ENCODE measurements at places on chromosomes 5 and 9.

DNA sequence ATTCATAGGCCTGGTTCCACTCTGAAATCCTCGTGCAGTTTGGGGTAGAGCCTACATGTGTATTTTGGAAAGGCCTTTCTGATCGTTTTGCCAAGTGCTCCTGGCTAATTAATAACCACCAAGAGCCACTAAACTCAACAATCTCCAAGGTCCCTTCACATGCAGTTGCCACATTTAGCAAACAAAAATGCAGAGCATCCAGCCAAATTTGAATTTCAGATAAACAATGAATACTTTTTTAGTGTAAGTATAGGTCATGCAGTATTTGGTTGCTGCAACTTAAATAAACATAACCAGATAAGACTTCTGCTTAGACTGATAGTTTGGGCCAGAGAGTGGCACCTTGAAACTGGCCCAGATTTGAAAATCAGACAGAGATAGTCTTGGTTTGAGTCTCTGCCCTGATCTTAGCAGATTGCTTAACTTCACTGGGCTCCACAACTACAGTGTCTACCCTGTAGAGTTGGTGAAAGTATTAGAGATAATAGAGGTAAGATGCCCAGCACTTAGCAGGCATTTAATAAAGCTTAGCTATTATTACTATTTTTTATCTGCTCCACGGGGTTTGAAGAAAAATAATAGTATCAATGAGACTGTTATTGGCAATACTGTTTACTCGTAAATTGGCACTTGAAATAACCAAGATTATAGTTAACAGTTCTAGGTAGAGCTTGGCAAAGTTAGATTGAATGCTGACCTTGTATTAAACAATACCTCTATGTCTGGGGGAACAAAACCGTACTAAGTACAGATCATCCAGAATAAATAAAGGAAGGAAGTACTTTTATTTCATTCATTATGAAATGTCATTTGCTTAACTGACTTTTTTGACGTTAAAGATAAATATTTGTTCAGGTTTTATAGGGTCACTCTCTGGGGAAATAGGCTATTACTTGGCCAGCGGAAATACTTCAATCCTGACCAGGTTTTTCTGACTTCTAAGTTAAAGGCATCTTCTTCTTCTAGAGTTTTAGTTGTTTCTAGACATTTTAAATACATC lies 274.8 kb downstream of the DOCK8 start:
- no peak for DNase-seq

DNA sequence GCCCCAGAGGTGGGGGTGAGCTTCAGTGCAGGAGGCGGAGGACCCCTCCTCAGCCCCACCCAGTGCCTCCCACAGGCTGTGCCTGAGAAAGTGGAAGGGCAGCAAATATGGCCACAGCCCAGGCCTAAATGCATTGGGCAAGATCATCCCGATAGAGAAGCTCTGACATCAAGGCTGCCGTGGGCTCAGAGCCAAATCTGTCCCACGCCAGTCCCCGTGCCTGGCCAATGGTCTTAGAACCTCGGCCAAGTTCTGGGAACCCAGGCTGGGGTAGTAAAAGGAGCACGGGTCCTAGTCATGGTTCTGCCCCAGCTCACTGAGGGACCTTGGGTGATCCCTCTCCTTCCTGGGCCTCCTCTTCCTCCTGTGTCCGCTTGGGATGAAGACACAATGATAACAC lies 27.7 kb upstream of the TNIP1 start:
- no peak for DNase-seq

GRCh38 chr9:113155911-113156588 lies 5.2 kb downstream of the SLC31A2 start:
- DNase-seq: no peak

- DNase-seq: peak; percentile 16
Observed at GRCh38 chr9:88173378-88173999, 35.2 kb upstream of the SPATA31C2 start.

GRCh38 chr9:118268046-118268445 lies 563.8 kb downstream of the TLR4 start:
- DNase-seq: no peak

GRCh38 chr5:158976035-158976434 lies 123.7 kb downstream of the EBF1 start:
- DNase-seq: no peak

GRCh38 chr5:92455011-92455410 lies 1071.9 kb upstream of the ARRDC3 start:
- DNase-seq: no peak

DNA sequence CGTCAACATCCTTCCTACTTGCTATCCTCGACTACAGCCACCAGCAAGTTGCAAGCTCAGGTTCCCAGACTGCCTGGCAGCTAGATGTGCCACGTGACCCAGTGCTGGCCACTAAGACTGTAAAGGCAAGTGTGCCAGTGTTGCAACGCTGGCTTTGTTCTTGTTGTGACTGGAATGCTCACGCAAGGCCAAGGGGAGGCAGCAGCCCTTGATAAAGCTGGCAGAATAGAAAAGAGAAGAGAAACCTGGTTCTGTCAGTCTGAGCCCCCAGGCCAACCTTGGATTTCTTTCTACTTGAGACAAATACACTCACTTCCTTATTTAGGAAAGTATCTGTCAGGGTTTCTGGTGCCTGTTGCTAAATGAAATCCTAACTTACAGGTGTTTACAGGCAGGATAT lies 113.0 kb downstream of the KLHL3 start:
- DNase-seq: no peak

GRCh38 chr9:116322521-116322920 lies 168.9 kb downstream of the PAPPA start:
- no peak for DNase-seq

DNA sequence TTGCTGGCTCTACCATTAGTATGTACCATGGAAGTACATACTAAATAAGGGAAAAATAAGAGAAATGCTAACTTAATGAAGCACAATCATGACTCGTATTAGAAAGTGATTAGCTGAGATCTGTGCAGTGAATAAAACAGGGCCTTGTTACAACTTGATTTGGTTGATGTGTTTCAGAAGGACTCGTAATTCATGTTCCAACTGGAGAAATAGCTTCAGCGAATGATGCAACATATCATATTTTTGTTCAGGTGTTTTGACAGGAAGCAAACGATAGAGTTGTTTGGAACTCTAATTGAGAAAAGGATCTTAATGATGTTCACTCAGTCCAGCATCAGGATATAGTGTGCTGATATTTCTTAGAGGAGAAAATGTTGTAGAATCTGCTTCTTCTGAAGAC lies 474.6 kb upstream of the WWC1 start:
- no peak for DNase-seq

DNA sequence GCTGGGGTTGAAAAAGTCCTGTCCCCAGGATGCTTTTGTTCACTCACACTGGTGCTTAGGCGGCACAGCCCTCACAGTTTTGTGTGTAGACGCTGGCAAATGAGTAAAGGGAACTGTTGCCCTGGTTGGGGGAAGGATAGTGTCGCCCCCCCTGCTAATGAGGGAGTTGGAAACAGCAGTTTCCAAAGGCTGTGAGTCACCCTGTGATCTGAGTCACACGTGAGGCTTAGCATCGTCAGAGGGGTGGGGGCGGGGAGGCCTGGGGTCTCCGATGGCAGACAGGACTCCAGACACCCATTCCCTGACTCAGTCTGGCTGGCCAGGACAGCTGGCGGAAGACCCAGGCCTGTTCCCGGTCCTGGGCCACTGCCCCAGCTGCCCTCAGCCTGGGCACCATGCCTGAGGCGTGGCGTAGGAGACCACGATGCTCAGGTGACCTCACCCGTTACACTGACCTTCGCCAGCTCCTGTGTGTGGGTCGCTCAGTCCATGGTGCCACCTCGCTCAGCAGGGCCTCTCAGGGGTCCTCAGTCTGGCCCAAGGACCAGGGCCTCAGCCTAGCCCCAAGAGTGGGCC lies 2.9 kb downstream of the DNAJB5 start:
- no peak for DNase-seq

GRCh38 chr9:108702681-108703080 lies 153.1 kb downstream of the ACTL7B start:
- no peak for DNase-seq

DNA sequence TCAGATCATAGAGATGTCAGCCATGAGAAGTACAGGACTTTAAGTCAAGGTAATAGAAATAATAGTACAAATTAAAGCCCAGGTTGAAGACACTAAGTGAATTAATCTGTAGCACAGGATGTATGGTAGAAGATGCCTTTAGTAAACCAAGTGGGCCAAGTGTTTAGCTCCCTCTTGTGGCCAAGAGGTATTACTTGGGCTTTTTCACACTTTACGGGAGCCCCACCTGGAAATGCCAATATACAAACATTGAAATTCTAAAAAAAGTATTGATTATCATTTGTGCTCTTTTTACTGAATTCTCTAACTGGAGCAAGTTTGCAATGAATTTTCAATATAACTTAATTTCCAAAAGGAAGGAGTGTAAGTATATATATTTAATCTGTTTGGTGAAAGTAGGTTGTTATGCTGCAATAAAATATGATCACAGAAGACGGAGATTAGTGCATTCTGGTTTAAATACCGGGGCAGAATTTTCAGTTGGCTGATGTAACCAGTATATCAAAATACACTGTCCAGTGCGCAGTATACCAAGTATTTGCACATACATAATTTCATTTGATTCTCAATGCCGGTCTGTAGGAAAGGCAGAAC lies 84.7 kb downstream of the PARP8 start:
- peak; percentile 52 for DNase-seq

DNA sequence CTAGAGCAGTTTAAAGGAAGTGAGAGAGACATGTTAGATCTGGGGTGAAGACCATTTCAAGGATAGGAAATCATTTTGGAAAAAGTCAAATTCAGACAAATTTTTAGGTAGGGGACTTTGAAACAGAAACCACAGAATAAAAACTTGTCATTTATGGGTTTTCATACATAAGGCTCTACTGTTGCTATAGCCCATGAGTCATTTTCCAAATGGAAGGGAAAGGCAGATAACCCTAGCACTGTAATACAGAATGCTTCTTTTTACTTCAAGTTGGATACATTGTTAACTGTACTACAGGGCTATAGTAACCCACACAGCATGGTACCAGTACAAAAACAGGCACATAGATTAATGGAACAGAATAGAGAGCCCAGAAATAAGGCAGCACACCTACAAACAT lies 455.4 kb downstream of the EBF1 start:
- no peak for DNase-seq

GRCh38 chr5:160339406-160340130 lies 27.2 kb upstream of the CCNJL start:
- DNase-seq: no peak

DNA sequence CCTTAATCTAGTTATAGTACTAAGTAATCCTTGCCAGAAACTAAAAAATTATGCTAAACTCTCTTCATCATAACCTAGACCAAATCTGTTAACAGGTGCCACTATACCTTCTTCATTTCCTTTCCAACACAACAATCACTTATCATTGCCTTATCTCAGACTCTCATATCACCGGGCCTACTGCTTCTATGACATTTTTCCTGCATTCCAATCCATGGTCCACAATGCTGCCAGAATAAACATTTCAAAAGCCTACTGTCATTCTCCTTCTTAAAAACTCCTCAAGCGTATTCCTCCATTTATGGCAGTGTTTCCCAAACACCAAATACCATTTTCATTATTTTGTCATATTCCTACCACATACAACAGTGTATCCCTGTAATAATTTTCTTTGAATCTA lies 6.5 kb downstream of the PPP6C start:
- DNase-seq: no peak

DNA sequence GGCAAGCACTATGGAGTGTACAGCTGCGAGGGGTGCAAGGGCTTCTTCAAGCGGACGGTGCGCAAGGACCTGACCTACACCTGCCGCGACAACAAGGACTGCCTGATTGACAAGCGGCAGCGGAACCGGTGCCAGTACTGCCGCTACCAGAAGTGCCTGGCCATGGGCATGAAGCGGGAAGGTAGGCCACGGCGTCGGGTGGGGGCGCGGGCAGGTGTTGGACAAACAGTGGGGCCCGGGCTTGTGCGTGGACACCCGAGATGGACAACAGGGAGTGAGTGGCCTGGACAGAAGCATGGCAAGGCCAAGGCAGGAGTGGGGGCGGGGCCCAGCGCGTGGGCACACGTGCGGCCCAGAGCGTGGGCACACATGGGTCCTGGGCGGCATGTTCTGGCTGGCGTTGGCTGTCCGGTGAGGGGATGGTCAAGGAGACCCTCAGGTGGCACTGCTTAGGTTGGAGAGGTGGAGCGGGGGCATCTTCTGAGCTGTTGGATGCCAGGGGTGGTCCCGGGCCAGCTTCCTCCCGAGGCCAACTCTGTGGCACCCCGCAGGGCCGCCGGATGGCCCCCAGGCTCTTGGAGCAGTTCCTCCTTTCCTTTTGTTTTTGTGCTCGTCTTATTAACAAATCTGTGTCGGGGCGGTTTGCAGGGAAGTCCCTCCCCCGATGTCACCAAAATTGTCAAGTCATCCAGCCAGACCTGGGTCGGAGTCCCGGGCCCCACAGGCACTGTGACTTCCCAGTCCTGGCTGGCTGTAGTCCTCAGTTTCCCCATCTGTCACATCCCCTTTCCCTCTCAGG lies 82.9 kb downstream of the RXRA start:
- no peak for DNase-seq

GRCh38 chr9:19513671-19514275 lies 105.0 kb downstream of the ACER2 start:
- DNase-seq: no peak

DNA sequence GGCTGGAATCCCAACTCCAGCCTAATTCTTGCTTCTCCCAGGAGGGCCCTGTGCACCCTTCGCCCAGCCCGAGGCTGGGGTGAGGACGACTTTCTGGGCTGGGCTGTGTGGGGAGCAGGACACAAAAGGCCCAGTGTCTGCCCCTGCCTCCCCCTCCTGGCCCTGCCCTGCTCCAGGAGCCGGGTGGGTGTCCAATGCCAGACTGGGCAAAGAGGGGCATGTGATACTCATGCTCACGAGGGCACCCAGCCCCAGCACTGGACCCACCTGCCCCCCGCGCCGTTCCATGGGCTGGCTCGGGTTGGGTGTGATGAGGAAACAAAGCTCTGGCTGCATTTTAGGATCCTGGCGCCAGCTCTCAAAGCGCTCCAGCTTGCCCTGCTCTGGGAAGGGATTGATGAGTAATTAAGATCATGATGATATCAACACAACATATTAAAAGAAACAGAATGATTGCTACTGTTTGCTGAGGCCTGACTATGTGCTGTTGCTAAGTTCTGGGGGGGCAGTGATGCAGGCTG lies 30.7 kb downstream of the LHX2 start:
- DNase-seq: no peak

- DNase-seq: no peak
Observed at GRCh38 chr5:91638010-91638409, 254.9 kb upstream of the ARRDC3 start.

DNA sequence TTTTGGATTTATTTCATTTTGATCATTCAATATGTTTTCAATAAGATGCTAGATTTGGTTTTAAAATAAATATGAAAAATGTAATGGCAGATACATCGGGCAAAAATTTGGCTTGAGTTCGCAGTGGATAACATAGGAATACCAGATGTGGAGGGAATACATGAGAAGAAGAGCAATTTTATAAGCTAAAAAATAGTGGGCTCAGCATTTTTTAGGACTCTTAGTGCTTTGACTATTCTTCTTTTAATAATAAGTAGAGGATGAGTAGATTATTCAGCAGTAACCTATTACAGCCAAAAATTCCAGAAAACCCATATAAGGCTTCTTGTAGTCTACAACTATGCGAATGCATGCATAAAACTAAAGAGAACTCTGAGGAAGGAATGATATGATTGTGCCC lies 22.8 kb upstream of the GHR start:
- DNase-seq: peak; percentile 6

GRCh38 chr9:124296094-124296493 lies 38.3 kb downstream of the NEK6 start:
- no peak for DNase-seq
